Activated naive CD8-positive, alpha-beta T cell treated with anti-CD3 and anti-CD28 coated beads for 36 hours (primary cell): ENCODE measurements at places on chromosomes 7 and 10. TPM values are rescaled to one million over a fixed set of nuclear protein-coding genes. Genes with fewer than 3 reads are reported as not detected.

GRCh38 chr7:519484-520390 is at the start of gene PDGFA:
PDGFA (minus strand) TSS chr7:519846; CDS start chr7:519001, 845 bp downstream.
- peak; percentile 43 for DNase-seq

DNA sequence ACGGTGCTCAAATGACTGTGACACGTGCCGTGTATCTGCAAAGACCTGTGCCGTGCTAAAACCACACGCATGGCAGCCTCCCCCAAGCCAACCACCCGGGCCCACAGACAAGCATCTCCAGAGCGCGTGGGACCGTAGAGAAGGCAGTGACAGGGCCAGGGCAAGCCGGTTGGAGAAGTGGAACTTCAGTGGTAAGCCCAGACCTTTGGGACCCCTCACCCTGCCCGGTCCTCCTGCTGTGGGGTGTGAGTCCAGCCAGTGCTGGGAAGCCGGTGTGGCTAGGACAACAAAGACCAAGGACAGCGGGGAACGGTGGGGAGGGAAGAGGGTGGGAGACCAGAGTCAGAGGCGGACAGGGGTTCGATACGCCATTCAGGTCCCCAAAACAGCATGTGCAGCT is 476.2 kb downstream of the DNAJB6 start:
- DNase-seq: no peak

The FEZF1 gene
- total RNA-seq: not detected

The SEC31B gene
- 17.5 TPM for total RNA-seq
